Activated CD8-positive, alpha-beta memory T cell treated with anti-CD3 and anti-CD28 coated beads, Interleukin-2, amount 10 ng/mL, durations not matched to agents 7 days and 5 days (primary cell): ENCODE measurements at places on chromosomes 7 and 10.

DNA sequence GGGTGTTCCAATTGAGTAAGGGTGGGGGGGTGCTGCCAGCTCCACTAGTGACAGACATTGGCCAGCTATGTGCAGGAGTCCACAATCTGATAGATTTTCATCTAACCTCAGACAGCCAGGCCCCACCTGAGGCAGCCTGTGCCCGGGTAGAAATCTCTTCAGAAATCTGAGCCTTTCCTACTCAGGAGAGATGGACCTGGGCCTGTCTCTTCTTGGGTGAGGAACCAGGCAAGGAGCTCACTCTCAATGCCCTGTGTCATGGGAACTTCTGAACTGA is 86.9 kb downstream of the UBE2H start:
- no peak for DNase-seq

GRCh38 chr7:73518470-73518869 is 3.6 kb downstream of the BAZ1B start:
- DNase-seq = no peak

GRCh38 chr7:106644999-106645398 is 16.0 kb downstream of the CCDC71L start:
- DNase-seq = no peak

- DNase-seq = no peak
These were observed 48.7 kb upstream of the DYNC1I1 start for GRCh38 chr7:95723583-95724180.

DNA sequence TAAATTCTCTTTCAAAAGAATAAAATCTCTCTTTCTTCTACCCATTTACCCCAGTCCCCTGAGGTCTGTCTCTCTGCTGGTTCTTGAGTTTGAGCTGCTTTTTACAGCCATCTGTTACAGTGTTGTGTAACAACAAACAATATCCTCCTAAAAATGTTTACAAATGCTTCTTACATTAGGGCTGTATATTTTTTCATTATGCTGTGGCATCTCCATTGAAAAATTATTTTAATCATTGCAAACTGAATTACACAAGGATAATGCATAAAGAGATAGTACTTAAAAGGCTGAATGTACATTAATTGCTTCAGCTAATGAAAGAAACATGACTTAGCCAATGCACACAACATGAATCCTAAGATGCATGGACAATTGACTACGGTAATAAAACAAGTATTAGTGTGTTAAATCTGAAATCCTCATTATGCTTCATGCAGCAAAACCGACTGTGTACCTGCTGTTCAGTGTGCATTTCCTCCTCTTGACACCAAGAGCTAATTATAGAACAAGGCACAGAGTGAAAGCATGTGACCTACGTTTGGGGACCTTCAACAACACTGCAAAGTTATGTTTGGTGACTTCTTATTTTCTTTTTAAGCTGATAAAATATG is 181.7 kb upstream of the RHOBTB1 start:
- no peak for DNase-seq

- DNase-seq = peak; percentile 78
These were observed 23.4 kb upstream of the DPYSL4 start for GRCh38 chr10:132163278-132163765.

DNA sequence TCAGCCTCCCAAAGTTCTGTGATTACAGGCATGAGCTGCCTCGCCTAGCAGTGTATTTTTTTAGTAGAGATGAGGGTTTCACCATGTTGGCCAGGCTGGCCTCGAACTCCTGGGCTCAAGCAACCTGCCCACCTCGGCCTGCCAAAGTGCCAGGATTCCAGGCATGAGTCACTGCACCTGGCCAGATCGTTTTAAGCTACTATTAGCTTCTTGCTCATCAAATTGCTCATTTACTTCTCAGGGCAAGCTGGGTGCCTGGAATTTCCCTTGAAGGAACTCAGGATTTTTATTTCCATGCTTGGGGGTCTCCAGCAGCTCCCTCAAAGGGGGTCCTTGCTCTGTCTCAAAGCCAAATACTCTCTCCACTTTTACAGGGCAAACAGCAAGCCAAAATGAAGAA is 798.0 kb upstream of the AUTS2 start:
- no peak for DNase-seq

- DNase-seq = no peak
These were observed 173.5 kb downstream of the SRPK2 start for GRCh38 chr7:105215182-105215581.

DNA sequence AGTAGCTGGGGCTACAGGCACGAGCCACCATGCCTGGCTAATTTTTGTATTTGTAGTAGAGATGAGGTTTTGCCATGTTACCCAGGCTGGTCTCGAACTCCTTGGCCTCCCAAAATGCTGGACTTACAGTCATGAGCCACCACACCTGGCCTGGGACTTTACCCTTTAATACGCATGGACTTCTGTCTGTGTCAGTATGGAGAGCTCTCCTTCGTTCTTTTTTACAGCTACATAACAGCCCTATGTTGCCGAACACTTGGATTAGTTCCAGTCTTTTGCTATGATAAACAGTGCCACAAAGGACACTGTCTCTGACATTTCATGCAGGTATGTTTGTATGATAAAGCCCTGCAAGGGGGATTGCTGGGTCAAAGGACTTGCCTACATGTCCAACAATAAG is 10.9 kb upstream of the OAT start:
- no peak for DNase-seq

GRCh38 chr7:73769481-73770001 is 529 bp downstream of the CLDN3 start:
- DNase-seq = no peak

- DNase-seq = no peak
These were observed 1.1 kb upstream of the ICA1 start for GRCh38 chr7:8263048-8263447.

GRCh38 chr10:86253091-86254072 is 113.2 kb downstream of the GRID1 start:
- peak; percentile 15 for DNase-seq

DNA sequence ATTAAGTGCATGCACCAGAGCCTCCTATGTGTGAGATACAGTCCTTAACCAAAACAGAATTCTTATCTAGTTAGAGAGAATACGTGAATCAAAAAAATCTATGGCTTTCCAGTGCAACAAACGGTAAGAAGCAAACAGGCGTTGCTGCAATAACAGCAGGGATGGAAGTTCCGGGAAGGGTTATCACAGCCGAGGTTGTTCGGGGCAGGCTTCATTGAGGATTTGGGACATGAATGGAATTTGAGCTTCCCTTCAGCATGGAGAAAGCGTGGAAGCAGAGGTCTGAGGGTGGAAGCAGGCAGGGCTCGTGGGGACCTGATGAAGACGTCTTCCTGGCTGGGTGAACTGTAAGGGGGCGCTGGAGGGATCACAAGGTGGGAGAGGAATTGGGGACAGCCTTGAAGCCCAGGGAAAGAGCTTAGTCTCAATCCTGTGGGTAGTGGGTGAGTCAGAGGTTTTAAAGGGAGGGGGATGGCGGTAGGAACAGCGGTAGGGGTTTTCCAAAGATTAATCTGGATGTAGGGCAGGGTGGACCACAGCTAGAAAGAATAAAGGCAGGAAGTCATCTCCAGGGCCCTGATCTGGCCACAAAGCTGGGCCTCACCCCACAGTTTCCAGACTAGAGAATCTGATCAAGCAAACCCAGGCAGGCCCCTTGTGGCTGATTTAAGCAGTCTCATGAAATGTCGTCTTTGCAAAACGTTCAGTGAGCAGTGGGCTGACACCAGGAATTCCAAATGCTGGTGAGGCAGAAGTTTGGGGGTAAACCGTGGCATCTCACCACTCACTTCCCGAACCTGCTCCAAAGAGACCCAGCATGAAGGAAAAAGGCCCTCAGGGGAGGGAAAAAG is 65.1 kb downstream of the CALML3 start:
- DNase-seq = no peak
